Stimulated activated CD4-positive, alpha-beta T cell treated with anti-CD3 and anti-CD28 coated beads, Interleukin-1b, Interleukin-23, amount 100 ng/mL, for 1 hour (primary cell): ENCODE measurements at places on chromosomes 3 and 15.
A peak's percentile ranks its signal among the peaks of the same experiment; 100 is the strongest.

DNA sequence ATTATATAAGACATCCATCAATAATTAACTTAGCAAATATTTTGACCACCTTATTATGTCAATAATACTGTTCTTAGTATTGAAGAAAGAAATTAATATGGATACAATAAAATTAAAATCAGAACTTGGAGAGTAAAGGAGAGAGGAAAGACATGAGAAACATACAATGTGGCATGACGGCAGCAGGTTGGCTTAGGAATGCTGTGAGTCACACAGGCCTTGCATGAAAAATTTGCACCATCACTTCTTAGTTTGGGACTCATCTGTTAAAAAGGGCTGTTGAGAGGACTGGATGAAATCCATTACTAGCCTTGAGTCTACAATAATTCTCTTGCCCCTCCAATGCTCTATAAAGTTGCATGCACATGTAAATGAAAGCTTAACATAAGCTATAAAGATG lies 880.8 kb downstream of the ROBO1 start:
- no peak for DNase-seq

GRCh38 chr15:93124126-93124525 lies 35.1 kb upstream of the RGMA start:
- no peak for DNase-seq

DNA sequence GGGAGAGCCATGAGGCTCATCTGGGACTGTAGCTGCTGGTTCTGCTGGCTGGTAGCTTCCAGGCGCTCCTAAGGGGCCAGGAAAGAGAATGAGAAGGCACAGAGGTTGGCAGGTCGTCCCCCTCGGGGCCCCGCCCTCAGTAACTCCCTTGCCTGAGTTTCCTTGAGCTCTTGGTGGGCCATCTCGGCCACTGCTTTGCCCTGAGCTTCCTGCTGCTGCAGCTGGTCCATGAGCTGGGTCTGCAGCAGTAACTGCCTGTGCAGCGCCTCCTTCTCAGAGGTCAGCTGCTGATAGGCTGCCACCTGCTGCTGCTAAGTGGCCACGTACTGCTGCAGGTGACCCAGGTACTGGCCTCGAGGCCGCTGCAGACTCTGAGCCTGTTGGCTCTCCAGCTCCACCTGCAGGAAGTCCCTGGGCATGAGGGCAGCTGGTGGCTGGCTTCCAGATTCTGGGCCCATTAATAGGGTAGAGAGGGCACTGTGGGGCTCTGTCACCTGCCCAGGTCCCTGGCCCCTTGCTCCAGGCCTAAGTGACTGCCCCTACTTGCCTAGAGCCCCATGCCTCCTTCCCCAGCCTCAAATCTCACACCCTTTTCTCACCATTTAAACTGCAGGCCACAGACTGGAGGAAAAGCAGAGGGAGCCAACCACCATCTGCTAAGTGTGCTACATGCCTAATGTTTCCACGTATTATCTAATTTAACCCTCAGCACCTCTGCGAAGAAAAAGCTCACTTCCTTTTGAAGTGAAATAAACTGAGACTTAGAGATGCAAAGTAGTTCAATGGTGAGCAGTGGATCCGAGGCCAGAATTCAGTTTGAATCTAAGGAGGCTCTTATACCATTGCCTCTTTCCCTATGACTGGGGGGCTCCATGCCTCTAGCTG lies 10.8 kb upstream of the VPS33B start:
- no peak for DNase-seq

DNA sequence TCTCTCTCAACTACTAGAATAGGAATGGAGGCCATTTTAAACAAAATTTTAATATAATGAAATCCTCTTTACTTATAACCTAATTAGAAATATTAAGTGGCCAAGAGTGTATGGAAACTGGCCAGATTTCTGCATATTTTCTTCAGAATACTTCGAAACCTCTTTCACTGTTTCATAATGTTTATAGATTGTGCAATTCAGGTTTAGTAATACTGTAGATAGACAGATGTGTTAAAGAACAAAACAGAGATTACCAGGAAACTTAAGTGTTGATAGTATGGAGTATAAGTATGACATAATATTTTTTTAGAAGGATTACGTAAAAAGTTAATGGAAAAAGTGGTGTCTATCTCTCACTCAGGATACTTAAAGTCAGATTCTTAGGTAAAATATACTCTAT lies 4.7 kb downstream of the ABHD5 start:
- DNase-seq = no peak

DNA sequence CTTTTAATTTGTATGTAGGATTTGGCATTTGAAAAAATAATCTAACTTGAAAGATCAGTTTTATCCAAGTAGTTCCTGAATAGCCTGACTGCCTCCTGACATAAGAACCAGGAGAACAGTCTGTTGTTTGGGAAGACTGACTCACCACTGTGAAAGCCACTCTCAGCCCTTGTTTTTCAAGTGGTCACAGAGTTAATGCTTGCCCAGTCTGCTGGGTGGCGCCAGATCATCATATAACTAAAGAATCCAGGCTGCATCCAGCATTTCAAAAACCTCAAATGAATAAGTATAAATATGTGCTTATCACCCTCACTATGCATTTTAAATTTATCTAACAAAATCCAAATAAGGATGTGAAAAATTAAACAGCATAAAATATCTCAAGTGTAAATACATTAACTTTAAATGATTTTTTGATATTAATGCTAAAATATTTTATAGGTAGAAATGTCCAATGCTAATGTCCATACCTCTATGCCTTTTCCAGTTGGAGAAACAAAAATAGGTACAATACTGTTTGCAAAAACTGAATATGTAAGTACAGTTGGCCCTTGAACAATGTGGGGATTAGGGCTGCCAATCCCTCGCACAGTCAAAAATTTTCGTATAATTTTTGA lies 26.9 kb upstream of the ZBBX start:
- DNase-seq = no peak

DNA sequence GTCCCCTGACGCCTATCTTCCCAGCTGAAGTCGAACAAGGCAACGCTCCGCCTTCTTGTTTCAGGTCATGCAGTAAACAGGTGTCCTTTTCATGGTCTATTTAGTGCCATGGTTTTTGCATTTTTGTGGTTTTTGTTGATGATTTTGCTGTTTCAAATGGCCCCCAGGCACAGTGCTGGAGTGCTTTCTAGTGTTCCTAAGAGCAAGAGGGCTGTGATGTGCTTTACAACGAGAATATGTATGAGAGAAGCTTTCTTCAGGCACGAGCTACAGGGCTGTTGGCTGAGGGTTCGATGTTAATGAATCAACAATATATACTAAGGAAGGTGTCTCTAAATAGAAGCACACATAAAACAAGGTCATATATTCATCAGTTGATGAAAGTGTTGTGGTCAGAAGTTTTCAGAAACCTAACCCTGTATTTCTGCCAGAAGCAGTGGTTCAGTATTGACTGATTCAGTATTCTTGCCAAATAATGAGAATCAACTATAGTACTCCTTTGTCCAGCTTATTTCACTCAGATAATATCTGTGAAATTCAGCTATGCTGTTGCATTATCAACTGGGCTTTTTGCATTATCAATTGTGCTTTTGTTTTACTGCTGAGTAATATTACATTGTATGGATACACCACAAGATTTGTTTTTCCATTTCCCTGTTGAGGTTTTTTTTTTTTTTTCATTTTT lies 18.5 kb downstream of the LIMD1 start:
- no peak for DNase-seq

DNA sequence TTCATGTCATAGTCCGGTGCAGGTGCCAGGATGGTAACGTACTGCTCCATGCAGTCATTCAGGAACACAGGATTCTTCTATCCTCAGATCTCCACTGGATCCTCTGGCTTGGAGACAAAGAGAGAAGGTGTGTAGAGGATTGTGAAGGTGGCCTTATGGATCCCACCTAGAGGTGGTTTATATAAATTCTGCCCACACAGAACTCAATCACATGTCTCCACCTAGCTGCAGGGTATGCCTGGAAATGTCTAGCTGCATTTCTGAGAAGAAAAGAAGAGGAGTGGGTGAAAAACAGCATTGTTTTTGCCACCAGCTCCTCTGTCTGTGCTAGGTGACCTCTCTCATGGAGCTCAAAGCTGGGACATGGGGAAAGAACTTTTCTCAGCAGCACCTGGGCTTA lies 478.7 kb downstream of the PDCD6IP start:
- DNase-seq = no peak

DNA sequence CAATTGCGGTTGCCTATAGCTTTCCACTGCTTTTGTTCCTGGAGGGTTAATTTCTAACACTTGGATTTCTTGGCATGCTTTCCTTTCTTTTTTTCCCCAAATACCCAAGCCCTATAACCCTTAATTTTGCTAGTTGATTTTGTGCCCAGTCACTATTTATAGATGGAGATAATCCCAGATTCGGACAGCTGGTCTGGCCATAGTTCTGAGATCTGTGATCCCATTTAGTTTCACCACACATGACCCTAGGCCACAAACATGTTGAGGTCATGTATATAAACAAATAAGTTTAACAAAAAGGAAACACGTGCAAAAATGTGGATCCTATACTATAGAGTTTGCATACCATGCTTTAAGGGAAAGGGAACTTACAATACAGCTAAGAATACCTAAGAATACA lies 111.4 kb downstream of the ZMAT3 start:
- no peak for DNase-seq

DNA sequence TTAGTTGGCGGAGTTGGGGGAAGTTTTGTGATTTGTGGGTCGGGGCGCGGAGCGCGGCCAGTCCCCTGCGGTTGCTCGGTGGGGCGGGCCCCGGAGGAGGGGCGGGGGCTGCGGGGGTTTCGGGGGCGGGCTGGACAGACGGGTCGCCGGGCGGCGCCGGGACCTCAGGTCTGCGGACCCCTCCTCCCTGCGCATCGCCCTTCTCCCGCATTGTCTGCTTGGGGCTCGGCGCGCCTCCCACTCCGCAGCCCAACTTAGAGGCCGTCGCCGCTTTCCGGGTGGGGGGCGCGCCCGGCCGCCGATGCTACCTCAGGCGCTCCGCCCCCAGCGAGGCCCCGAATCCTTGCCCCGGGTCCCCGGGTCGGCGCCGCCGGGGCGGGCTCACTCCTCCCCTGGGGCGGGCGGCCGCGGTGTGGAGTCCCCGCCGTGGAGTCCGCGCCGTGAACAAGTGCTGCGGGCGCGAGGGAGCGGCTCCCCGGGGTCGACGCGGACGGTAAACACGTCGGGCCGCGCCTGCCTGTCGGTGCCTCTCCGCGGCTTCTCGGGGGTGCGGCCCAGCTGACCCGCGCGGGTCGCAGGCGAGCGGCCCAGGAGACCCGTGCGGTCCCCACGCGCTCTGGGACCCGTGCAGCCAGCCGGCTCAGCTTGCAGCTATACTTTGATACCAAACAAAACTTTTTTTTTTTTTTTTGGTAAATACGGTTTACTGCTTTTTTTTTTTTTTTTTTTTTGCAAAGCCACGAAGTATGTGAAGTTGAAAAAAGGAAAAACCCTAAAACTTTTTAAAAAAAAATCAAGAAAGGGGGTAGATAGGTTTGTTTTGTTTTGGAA lies 624 bp downstream of the AKAP13 start:
- peak; percentile 16 for DNase-seq

GRCh38 chr15:79523266-79523665 lies 91.1 kb downstream of the MINAR1 start:
- DNase-seq = no peak

GRCh38 chr15:89874926-89875564 lies 18.7 kb downstream of the AP3S2 start:
- peak; percentile 60 for DNase-seq

DNA sequence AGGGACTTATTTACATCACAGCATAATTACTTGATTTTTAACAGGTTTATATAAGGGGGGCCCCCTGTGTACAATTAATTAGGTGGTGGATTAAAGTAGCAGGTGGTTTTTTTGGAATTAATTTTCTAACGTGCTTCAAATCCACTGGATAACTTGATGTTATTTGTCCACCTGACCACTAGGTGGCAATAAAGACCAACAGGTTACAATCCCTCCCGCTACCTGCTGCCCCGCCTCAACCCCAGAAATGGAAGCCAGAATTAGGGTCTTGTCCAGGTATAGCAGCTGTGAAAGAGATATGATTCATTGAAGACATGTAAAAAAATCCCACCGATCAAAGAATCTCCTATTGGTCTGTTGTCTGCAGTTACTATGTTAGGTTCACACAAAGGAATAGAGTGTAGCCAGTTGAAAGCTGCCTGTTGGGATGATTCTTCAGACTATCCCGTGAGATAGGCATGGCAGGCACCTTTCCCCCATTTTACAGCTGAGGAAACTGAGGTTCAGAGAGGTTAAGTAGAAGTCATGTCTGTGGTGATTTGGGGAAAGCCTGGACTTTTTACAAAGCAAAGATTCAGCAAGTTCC lies 44.0 kb downstream of the MFSD1 start:
- no peak for DNase-seq

DNA sequence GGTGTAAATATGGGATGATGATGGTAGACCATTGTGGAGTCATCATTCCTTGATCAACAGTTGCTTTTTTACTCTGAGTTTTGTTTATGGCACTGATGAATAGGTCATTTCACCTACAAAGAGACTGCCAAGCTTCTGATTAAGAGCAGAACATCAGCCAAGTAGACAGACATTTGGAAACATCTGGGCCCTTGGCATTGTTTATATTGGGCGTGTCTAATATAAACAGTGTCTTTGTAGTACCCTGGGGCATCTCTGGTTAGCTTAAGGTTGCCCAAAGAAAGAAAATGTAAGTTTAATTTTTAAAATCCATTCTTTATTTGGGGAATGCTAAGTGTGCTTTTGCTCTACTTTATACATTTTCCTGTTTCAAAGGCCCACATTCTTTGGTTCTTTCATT lies 377.0 kb downstream of the FEZF2 start:
- DNase-seq = no peak

DNA sequence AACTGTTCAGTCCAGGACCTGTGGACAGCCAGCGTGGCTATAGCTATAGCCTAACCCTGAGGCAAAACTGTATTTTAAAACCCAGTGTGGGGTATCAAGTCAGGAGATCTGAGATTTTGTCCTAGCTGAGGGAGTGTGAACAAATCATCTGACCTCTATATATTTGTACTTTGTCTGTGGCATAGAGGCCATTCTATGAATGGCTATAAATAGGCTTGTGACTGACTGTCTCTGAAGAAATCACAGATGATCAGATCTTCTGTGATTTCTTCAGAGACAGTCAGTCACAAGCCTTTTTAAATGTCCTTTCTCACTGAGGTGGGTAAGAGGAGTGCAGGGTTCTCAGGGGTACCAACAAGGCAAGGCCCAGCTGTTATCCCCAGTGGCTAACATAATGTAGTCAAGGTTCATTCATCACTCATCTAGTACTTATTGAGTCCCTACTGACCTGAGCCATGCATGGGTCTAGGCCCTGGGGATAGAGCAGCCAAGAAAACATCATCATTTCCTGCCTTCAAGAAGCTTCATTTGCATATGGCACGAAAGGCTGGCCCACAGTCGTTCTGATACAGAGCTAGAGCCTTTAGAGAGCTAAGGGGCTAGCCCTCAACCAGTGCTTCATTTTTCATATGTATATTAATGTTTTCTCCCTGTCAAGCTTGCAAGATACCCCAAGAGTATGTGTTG lies 53.3 kb downstream of the TIPARP start:
- no peak for DNase-seq
